CD8-positive, alpha-beta memory T cell (primary cell): ENCODE measurements at places on chromosomes 11 and 22. TPM values are rescaled to one million over a fixed set of nuclear protein-coding genes. Genes with fewer than 3 reads are reported as not detected.

Gene NDUFV1
- polyA plus RNA-seq = 140 TPM

Gene SYVN1
- 19.6 TPM for polyA plus RNA-seq

Gene PHF21B
- not detected for polyA plus RNA-seq

Gene OR8G1
- not detected for polyA plus RNA-seq

Gene OLFML1
- polyA plus RNA-seq = not detected

Gene SYCE3
- polyA plus RNA-seq = not detected

Gene PNPLA5
- polyA plus RNA-seq = not detected

Gene GRM5
- polyA plus RNA-seq = not detected

Gene CARD18
- not detected for polyA plus RNA-seq
